ENCODE measurements at places on chromosomes 7 and 10.

- DNase-seq, result no peak
Measured at GRCh38 chr7:142338633-142339501, 81.0 kb upstream of the PRSS58 start.

GRCh38 chr10:75021379-75022249 lies 89.8 kb upstream of the SAMD8 start:
- no peak for DNase-seq

GRCh38 chr7:75870557-75871161 lies 8.2 kb upstream of the RHBDD2 start:
- DNase-seq, result no peak

DNA sequence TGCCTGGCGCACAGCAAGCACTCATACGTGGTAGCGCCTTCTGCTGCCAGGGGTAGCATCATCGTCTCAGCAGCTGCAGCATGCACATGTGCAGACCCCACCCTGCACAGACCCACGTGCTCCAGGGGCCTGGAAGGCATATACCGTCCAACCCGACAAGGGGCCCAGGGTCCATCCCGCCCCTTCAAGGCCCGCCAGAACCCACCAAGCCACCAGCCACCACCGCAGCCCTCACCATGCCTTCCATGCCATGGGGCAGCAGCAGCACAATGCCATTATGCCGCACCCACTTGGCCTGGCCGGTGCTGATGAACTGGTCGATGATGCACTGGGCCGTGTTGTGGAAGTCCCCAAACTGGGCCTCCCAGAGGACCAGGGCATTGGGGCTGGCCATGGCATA lies 22.7 kb downstream of the OGDHL start:
- no peak for DNase-seq

- peak; percentile 39 for DNase-seq
Measured at GRCh38 chr7:74094224-74095101, 10.9 kb downstream of the LIMK1 start.
